ENCODE measurements at places on chromosomes 4 and X.

DNA sequence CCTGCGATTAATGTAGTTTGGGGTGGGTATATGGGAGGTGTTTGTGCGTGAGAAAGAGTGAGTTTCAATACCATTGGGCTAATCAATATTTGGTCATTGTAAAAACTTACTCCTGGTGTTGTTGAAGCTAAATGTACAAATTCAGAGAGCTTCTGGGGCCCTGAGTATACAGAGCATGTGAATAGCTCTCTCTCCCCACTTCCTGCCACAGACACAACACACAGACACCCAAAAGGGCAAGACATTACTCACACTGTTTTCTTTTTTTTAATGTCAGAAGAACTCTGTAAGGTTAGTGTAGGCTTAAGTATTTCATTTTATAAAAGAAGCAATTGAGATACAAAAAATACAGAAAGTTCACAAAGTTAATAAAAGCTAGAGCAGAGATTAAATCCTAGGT, 151.3 kb upstream of the KCNIP4 start:
- no peak for DNase-seq

DNA sequence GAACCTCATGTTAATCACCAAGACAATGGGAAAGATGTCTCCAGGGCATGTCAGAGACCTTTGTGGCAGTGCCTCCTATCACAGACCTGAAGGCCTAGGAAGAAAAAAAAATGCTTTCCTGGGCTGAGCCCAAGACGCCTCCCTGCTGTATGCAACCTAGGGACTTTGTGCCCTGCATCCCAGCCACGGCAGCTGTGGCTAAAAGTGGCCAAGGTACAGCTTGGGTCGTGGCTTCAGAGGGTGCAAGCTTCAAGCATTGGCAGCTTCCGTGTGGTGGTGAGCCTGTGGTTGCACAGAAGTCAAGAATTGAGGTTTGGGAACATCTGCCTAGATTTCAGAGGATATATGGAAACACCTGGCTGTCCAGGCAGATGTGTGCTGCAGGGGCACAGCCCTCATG, 40.5 kb downstream of the SPANXN3 start:
- DNase-seq, result no peak

- no peak for DNase-seq
Observed at GRCh38 chr4:142318280-142318679, 527.8 kb downstream of the INPP4B start.

DNA sequence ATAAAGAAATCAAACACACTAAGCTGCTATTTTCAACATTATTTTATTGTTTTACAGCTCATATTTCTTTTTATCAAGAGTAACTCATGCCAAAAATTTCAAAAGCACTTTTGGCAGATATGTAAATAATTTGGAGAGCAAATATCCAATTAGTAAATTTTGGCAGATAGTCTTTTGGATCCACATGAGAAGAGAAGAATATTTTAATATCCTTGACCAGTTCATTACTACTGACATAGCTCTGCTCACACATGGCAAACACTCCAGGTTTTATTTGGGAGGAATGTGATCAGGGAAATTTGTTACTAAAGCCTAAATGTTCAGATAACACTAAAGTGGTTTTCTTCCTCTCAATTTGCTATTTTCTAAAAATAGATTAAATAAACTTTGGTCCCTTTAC, 1054.3 kb downstream of the FAT4 start:
- no peak for DNase-seq

GRCh38 chr4:126230269-126230668, 915.5 kb downstream of the FAT4 start:
- no peak for DNase-seq

DNA sequence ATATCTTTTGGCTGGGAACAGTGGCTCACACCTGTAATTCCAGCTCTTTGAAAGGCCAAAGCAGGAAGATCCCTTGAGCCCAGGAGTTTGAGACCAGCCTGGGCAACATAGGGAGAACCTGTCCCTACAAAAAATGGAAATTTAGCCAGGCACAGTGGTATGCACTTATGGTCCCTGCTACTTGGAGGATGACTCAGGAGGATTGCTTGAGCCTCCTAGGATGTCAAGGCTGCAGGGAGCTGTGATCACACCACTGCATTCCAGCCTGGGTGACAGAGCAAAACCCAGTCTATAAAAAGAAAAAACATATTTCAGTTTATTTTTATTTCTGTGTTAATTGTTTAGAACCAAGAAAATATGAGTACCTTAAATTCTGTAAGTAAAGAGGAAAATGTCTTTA, 123.7 kb downstream of the CBR4 start:
- no peak for DNase-seq

- no peak for DNase-seq
Observed at GRCh38 chr4:188941524-188942119, 802.4 kb downstream of the TRIML1 start.

GRCh38 chr4:5824635-5825034, 68.3 kb downstream of the CRMP1 start:
- DNase-seq, result peak; percentile 32

- DNase-seq, result no peak
Observed at GRCh38 chr4:24089851-24090534, 200.1 kb upstream of the PPARGC1A start.

- no peak for DNase-seq
Observed at GRCh38 chr4:88144866-88145300, 13.6 kb downstream of the ABCG2 start.

- DNase-seq, result no peak
Observed at GRCh38 chr4:71162386-71162785, 168.9 kb downstream of the DCK start.

Measured in cerebellar cortex (tissue), 1 donor.